ENCODE measurements at places on chromosomes 6 and 20.

- no peak for DNase-seq
Measured at GRCh38 chr6:170038251-170038650, 252.6 kb downstream of the DLL1 start.

DNA sequence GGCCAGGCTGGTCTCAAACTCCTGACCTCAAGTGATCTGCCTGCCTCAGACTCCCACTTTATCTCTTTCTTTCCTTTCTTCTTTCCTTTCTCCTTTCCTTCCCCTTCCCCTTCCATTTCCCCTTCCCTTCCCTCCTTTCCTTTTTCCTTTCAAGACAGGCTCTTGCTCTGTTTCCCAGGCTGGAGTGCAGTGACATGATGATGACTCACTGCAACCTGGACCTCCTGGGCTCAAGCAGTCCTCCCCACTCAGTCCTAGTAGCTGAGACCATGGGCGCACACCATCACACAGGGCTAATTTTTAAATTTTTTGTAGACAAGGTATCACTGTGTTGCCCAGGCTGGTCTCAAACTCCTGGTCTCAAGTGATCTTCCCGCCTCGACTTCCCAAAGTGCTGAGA is 377.6 kb upstream of the ZFP64 start:
- DNase-seq, result no peak

- no peak for DNase-seq
Measured at GRCh38 chr6:3841711-3842565, 7.2 kb upstream of the FAM50B start.

GRCh38 chr6:33702345-33702977 is 9.0 kb downstream of the UQCC2 start:
- peak; percentile 33 for DNase-seq

GRCh38 chr20:12504779-12505178 is 504.0 kb upstream of the SPTLC3 start:
- no peak for DNase-seq

GRCh38 chr6:66993272-66993671 is 1286.2 kb upstream of the EYS start:
- DNase-seq, result no peak

DNA sequence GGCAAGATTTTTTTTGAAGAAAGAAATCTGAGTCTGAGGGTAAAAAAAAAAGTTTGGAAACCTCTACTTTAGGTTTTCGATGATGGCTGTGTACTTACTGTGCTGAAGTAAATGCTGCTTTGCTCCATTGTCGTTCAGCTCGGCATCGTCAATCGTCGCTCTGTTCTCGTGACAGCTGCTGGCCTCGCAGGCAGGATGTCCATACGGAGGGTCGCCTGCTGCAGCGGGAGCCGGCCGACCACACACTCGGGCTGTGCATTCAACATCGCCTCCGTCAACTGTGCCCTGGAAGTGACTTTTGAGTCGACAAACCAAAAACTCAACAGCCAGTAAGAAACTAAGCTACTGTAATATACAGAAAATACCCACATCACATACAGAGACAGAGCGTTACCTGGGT is 53.1 kb upstream of the SMOC2 start:
- DNase-seq, result no peak

DNA sequence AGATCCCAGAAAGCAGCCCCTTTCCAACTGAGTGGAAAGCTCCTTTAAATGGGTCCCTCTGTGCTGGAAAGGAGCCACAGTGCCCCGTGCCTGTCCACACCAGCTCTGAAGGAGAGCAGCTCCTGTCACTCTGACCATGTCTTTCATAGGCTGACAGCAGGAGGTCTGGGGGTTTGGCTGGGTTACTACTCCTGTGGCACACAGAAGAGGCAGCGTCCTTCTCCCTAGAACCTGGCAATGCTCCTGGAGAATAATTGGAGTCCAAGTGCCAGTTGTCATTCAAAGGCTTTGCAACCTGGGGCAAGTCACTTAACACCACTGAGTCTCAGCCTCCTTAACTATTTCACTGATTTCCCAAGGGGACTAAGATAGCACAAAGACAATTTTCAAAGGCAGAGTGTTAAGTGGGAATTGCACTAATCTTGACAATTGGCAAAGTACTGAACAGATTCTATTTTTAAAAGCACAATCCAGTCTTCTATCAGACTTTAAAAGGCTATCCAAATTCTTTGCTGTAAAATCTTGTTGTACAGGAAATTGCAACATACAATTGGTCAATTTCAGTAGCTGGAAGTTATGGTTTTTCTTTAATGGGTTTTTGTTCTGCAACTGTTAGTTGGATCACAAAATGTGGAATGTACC is 457.2 kb downstream of the KIF16B start:
- DNase-seq, result no peak

DNA sequence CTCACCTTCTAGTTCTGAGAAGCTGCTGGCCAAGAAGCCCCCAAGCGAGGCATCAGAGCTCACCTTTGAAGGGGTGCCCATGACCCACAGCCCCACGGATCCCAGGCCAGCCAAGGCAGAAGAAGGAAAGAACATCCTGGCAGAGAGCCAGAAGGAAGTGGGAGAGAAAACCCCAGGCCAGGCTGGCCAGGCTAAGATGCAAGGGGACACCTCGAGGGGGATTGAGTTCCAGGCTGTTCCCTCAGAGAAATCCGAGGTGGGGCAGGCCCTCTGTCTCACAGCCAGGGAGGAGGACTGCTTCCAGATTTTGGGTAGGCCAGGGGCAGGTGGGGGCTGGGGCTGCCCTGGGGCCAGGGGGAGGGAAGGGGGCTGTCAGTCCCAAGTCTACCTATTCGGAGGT is 2.3 kb downstream of the MYLK2 start:
- DNase-seq, result no peak

DNA sequence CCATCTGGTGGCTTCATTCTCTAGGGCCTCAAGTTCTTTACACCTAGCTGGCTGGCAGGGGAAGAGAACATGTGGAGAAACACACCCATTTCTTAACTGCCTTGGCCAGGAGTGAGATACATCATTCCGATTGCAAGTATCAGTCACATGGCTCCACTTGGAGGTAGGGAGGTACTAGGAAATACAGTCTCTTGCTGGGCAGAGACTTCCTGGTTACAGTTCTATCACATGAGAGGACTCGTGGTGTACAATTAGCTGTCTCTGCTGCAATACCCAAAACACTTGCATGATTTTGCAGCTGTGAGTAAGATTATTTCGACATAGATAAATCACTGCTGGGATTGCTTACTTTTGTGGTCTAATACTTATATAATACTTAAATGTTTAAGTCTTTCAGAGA is 51.1 kb downstream of the GTF2H5 start:
- DNase-seq, result no peak

DNA sequence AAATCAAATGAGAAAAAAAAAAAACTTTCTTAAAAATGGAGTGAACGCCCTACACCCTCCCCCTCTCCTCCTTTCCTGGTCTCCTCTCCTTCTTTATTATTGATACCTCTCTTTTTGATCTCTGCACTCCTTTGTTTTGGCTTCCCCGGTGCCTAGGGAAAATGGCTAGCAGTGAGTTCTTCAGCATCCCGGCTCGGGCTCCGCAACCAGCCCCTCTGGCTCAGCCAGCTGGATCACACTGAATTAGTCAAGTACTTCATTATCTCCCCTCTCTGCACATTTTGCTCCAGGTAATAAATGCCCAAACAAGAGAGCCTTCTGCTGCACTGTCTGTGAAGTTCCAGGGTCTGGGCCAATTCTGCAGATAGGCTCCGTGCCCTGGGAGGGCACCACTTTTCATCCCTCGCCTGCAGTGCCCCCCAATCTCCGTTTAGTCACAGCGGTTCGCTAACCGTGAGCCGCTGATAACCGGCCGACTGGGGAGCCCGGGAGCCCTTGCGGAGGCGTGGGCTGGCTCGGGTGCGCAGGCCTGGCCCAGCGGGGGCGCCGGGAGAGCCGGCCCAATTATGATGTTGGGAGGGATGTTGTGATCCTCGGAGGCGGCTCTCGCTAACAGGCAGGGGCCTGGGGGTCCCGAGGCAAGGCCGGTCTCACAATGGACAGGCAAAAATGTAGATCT is 301.9 kb downstream of the TFAP2A start:
- no peak for DNase-seq

- DNase-seq, result peak; percentile 95
Measured at GRCh38 chr6:149082320-149082719, 235.2 kb upstream of the TAB2 start.

DNA sequence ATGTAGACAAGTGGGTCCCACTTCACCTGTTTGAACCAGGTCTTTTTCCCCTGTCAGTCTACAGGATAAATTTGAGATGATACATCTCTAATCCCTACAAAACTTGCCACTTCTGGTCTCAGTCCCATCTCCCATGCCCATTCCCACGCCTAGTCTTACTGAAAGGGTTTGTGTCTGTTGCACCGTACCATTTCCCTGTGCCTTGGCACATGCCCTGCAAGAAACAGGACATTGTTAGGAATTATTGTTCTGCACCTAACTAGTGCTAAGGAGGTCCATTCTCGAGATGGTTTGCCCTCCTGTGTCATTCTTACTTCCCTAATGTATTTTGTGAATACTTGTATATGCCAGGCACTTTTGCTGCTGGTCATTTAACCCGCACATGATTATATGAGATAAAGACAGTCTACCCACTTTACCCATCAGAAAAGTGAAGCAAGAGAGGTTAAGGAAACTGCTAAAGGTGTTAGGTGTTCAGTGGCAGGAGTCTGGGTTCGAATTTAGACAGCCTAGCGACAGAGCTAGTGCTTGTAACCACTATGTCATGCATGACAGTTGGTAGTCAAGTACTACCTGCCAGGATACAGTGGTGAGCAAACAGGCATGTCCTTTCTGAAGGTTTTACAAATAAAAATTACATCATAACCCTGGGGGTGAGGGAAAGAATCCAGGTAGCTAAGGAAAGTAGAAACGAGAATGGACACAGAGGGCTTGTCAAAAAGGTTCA is 12.7 kb downstream of the FAM217A start:
- DNase-seq, result no peak

DNA sequence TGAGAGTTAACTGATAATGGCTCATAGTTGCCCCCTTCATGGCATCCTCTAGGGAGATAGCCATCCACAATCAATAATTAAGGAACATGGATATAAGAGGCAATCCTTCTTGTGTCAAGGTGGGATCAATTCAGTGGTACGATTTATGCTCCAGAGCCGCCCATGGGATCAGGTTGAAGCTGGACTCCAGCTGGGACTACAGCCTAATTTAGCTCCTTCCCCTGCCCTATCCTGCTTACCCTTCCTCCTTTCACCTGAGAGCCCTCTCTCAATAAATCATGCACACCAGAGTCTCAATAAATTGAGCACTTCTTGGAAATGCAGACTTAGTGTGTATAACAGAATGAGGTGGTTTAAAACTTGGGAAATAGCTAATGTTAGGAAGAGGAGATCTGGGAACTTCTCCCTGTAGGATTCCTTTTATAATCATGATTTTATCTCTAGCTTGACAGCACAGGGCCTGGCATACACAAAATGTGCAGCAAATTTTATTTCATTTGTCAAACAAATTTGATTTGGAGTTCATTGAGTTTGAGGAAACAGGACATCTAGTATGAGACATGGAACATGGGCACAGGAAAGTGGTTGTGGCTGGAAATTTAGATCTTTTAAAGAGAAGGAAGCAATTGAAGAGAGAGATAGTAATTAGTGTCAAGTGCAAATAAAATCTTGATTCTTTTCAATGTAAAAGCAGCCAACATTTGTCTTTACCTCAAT is 28.6 kb upstream of the OGFRL1 start:
- DNase-seq, result no peak

GRCh38 chr6:29887330-29887818 is 55.0 kb upstream of the HLA-A start:
- DNase-seq, result peak; percentile 53

DNA sequence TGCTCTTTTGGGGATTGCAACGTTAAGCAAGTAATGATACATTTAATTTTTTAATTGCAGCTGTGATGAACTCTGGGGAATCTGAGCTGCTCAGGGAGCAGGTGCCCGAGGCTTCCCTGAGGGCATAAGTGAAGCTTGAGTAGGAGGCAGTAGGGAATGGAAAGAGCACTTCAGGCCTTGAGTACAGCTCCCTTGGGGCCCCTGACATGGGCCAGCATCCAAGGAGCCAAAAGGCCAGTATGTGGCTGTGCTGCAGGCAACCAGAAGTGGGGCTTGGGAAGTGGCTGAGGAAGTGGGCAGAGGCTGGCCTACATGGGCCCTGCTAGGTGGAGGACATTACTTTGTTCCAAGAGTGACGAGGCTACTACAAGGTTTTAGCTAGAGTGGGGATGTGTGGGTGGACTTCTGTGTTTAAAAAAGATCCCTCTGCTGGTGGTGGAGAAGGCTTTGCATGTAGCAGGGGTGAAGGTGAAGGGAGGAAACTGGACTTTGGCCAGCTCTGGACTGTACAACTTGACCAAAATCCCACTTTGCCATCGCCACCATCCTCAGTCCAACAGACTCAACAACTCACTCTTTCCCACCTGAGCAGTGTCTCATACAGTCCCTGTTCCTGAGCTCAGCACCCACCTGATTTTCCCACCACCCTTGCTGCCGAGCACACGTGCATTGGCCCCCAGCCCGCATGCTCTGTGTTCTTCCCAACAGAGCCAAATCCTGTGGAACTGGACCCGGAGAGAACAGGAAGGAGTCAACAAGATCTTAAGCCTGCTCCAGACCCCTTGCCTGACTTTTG is 10.9 kb upstream of the ZNF831 start:
- no peak for DNase-seq

DNA sequence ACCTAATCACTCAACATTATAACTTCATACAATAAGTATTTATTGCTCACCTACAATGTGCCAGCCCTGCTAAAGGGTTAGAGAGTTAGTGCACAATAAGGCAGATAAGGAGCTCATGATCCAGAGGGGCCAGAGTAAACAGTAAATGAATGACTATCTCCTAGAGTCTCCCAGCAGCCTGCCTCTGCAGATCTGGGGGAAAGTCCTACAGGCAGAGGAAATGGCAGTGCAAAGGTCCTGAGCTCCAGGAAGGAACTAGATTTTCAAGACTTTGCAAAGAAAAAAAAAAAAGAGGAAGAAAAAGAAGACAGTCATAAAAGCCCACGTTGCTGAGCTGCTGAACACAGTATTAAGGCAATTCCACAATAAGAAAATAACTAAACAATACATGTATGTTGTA is 160.1 kb downstream of the SIM1 start:
- DNase-seq, result no peak

GRCh38 chr20:53786071-53786444 is 192.4 kb upstream of the ZNF217 start:
- DNase-seq, result no peak

DNA sequence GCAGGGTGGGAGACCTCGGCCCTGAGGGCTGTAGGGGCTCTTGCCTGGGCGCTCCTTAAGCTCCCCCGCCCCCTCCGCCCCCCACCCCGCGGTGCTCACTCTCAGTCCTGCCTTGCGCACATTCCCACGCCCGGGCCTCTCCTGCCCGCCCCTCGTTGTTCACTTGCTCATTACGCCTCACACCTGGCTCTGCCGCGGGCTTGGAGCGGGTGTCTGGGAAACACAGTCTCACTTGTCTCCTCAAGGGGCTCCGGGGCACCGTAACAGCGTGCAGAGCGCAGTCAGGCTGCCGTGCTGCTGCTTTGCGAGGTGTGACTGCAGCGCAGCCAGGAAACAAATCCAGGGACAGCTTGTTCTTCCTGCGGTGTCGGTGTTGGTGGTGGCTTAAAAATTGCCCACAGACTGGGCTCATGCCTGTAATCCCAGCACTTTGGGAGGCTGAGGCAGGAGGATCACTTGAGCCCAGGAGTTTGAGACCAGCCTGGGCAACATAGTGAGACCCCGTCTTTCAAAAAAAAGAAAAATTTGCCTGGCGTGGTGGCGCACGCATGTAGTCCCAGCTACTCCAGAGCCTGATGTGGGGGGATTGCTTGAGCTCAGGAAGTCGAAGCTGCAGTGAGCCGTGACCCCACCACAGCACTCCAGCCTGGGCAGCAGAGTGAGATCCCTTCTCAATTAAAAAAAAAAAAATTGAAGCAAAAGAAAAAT is 4.6 kb downstream of the NPBWR2 start:
- peak; percentile 14 for DNase-seq

GRCh38 chr6:5667737-5668136 is 339.0 kb downstream of the NRN1 start:
- no peak for DNase-seq

Data from CD4-positive, alpha-beta T cell treated with Interleukin-17A for 4 hours (primary cell).